Dermis microvascular lymphatic vessel endothelial cell (primary cell): ENCODE measurements at places on chromosomes 12 and 14. TPM values are rescaled to one million over a fixed set of nuclear protein-coding genes. Genes with fewer than 3 reads are reported as not detected.

Gene KCNC2
- not detected in 2 replicates for total RNA-seq

Gene FAM90A1
- total RNA-seq, result not detected in 2 replicates

Gene PTPRB
- total RNA-seq, result 73.6 and 113 TPM in 2 replicates

Gene STRAP
- total RNA-seq, result 62.5 and 72.9 TPM in 2 replicates

Gene TAS2R50
- total RNA-seq, result 1.2 and 1.8 TPM in 2 replicates

Gene DTX1
- total RNA-seq, result 1.8 and 6.1 TPM in 2 replicates

- peak; percentile 62 for DNase-seq
Measured at GRCh38 chr12:49909826-49910225, 6.1 kb upstream of the FAIM2 start.

DNA sequence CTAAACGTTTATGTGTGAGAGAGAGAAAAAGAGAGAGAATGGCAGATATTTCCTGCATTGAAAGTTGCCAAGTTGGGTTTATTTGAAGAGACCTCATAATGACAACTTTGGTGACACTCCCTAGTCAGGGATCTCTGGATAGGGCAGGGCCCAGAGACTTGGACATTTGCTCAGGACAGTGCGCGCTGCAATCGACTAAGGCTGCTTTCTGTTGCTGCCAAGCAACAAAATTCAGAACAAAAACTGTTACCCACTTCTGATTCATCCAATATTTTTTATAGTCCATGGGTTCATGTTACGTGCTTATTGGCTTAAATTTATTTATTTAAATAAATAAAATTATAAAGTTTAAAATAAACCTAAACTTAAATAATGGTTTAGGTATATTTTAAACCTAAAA lies 34.2 kb downstream of the PTGER2 start:
- no peak for DNase-seq

DNA sequence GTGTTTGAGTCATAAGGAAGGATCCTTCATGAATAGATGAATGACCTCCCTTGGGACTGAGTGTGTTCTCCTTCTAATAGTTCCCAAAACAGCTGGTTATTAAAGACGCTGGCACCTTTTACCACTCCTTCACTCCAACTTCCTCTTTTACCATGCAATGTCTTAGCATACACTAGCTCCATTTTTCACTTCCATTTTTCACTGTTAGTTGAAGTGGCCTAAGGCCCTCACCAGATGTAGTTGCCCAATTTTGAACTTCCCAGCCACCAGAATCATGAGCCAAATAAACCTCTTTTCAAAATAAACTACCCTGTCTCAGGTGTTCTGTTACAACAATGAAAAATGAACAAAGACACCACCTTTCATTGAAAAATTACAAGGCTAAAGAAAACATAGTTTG lies 64.7 kb downstream of the GPR65 start:
- DNase-seq, result no peak

GRCh38 chr12:22874151-22874550 lies 249.2 kb downstream of the ETNK1 start:
- DNase-seq, result no peak

- no peak for DNase-seq
Measured at GRCh38 chr14:61213191-61213621, 67.9 kb downstream of the TMEM30B start.

GRCh38 chr12:46218322-46219095 lies 50.3 kb downstream of the SLC38A1 start:
- DNase-seq, result no peak
